Effector CD4-positive, alpha-beta T cell (primary cell): ENCODE measurements at places on chromosomes 5 and 9.

DNA sequence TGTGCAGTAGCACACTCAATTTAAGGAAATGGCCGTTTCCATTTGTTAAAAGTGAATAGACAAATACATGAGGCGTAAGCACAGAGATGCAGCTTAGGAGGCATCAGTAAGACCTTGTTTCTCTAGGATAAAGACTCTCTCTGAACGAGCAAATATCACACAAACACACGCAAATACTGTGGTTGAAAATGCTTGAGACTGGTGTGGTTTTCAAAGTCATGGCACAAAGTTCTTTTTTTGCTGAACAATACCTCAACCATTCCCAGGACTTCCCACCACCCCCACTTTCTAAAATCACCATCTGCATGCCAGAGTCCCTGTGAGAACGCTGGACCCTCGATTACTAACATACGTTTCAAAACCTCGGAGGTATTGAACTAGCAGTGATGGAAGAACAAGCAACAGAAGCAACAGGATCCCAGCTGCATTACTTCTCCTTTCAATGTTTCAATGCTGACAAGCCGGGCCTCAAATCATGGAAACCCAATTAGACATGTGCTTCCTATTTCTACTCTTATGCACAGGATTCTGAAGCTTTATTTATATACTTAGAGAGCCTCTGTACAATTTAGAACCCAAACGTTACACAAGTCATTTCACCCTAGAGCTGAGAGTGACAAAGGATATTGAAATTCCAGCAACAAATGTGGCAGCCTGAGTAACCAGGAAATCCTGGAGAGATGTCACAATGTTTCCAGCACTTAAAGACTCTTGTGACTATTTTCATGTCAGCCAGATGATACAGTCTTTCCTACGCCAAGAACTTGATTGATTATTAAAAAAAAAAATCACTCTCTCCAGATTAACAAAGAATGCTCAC lies 63.9 kb downstream of the CDC14B start:
- no peak for DNase-seq

DNA sequence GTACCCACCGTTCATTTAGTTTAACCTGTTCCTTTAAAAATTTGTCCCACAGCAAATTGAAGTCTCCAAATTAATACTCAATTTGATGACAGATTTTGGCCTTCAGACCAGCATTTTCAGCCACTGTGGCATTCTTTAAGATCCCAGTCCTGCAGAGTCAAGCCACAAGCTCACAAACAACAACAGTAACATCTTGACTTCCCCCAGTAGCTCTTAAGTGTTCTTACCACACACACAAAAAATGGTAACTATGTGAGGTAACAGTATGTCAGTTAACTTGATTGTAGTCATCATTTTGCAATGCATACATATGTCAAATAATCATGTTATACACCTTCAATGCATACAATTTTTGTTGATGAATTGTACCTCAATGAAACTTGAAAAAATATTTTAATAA lies 247.9 kb downstream of the LURAP1L start:
- no peak for DNase-seq

DNA sequence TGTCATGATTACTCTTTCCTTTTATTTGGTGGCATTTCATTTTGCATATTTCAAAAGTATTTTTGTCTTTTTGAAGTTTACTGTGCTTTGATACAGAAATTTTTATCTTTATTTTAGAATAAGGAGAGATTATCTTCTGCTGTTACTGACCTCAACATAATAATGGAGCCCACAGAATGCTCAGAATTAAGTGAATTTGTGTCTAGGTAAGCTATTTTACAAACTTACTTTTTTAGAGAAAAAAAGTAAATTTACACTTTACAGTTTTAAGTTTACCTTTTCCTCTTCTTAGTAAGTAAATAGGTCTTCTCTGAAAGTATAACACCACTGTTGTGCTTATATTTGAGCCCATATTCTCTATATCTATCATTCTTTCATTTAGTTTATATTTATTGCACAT lies 19.8 kb downstream of the CENPP start:
- DNase-seq, result no peak

GRCh38 chr5:2660315-2660714 lies 91.2 kb downstream of the IRX2 start:
- DNase-seq, result no peak
